SK-N-DZ (cell line): ENCODE measurements at places on chromosomes 16 and 17.
A peak's percentile ranks its signal among the peaks of the same experiment; 100 is the strongest.

DNA sequence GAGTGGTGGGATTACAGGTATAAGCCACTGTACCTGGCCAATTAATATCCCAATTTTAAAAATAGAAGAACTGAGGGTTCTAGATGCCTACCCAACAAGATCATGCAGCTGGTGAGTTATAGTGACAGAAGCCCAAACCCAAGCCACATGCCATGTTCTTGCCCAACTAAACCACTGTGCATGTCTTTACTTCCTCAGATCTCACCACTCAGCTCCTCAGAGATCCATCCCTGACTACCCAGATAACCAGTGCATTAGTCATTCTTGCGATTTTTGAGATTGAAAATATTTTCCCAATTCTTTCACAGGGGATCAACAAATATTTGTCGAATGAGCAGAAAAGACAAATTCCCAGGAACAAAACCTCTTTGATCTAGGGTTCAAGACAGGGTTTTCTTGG, 303.1 kb downstream of the CBLN1 start:
- DNase-seq, result no peak

DNA sequence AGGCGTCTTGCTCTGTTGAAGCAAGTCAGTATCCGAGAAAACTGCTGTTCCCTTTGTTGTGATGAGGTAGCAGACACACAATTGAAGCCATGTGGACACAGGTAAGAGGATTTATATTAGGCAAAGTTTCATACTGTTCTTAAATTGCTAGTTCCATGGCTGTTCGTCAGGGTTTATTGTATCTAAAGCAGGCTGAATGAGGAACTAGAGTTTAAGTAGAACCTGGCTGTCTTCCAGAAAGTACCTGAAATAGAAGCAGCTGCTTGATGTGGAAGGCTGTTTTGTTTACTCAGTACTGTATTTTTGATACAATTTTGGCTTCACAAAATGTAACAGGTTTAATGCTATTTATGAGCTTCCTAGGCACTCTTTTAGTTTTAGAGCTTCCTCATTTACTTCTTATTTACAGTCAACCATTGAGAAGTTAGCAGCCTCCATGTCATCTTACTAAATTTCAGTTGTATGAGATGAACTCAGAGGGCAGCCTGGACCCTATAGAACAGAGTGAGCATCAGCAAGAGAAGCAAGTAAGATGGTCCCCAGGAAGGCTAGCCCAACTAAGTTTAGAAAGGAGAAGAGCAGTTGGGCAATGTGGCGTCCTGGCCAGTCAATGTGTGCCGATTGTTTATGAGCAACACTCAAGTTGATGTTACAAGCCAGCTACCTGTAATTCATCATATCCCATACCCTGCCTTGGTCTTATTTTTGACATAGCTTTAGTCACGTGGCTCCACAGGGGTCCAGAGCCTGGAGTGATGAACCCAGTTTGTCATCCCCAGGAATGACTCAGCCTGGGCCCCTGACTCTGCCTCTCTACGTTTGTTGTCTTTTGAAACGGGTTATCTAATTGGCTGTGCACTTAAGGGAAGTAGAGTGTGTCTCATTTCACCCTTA, 9.7 kb upstream of the ARL2BP start:
- DNase-seq, result no peak

DNA sequence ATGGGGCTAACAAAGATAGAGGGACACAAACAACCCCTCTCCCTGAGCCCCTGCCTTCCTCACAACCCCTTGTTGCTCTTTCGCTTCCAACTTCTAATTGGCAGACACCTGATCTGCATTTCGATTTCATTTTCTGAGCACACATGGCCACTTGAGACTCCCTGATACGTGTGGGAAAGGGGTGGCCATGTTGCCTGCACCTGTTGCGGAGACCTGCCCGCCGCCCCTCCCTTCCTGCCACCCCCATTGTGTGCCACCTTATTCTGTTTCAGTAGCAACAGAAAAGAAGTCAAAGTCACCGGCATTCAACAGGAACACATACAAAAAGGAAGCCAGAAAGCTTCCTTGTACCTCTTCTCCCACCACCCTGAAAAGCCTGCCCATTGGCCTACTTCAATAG, 254.7 kb upstream of the SOX9 start:
- DNase-seq, result no peak

DNA sequence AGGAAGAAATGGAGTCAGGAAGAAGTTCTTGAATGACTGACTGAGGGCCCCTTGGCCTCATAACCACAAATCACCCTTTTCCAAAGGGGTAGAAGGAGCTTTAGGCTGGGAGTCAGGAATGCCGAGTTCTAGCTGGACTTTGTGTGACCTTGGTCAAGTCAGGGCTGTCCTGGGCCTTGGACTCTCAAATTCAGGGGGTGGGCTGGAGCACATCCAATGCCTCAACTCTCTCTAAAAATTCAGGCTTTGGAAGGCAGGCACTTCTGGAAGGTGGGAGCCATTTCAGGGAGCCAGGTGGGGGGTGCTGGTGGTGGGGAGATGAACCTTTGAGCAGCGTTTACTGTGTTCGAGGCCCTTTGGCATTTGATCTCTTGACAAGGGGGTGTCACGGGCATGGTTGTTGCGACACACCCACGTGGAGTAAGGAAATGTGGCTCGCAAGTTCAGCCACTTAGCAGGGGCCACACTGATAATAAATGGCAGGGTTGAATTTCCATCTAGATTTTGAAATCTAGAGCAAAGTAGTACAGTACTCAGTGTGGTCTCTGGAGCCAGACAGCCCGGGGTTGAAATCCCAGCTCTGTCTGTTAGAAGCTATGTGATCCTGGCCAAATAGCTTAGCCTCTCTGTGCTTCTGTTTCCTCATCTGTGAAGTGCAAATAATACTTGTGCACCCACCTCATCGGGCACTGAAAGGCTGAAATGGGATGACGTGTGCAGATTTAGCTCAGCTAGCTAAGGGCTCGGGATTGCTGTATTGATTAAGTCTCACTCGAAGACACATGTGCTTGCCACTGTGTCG, 47.1 kb upstream of the CIBAR2 start:
- no peak for DNase-seq

- DNase-seq, result no peak
These were observed 723.8 kb downstream of the CDH11 start for GRCh38 chr16:64397945-64398508.

- no peak for DNase-seq
These were observed 146.3 kb upstream of the NOG start for GRCh38 chr17:56447171-56447570.

DNA sequence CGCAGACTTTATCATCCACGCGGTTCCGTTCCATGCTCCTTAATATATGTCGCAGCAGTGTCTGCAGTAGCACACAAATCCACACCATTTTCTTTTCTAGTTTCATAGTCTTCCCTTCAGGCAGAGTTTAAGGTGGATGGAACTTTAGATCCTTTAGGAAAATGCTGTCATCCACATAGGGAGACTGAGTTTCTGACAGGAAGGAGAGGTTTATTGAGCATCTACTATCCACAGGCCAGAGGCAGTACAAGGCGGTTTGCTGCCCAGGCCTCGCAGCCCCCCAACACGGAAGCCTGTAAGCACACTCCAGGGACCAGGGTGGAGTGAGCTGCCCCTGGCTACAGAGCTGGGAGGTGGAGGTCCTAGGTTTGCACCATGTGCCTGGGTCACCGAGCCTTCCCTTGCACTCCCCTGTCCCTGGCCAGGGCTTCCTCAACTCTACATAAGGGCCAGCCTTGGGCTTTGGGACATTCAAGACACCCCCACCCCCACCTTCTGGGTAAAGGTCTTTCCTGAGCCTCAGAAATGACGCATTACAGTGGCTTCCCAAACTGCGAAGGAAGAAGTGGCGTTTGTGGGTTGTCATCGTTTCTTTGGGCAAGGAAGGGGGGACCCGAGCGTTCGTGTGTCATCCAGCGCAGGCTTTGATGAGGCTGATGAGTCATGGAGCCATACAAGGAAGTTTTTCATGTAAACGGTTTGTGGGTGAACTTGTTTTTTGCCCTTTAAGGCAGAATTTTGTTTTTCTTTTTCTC, 146.5 kb upstream of the PLCG2 start:
- no peak for DNase-seq

GRCh38 chr17:82775001-82775823, 23.3 kb downstream of the TBCD start:
- peak; percentile 68 for DNase-seq

- DNase-seq, result no peak
These were observed 5.3 kb upstream of the NSMCE1 start for GRCh38 chr16:27273670-27274423.

DNA sequence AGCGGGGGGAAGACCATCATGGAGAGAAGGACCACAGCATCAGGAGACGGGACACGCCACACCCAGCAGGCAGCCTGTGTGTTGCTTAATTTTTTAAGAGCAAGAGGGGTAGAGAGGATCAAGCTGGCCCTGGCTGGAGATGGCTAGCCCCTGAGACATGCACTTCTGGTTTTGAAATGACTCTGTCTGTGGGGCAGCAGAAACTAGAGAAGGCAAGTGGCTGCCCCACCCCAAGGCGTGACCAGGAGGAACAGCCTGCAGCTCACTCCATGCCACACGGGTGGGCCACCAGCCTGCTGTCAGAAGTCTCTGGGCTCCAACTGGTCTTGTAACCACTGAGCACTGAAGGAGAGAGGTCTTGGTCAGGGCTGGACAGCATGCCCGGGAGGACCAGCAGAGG, 75.5 kb downstream of the SOCS1 start:
- DNase-seq, result no peak

- no peak for DNase-seq
These were observed 58.7 kb upstream of the DLX4 start for GRCh38 chr17:49910094-49910857.

- DNase-seq, result no peak
These were observed 193.6 kb downstream of the CCDC182 start for GRCh38 chr17:57551321-57552079.

DNA sequence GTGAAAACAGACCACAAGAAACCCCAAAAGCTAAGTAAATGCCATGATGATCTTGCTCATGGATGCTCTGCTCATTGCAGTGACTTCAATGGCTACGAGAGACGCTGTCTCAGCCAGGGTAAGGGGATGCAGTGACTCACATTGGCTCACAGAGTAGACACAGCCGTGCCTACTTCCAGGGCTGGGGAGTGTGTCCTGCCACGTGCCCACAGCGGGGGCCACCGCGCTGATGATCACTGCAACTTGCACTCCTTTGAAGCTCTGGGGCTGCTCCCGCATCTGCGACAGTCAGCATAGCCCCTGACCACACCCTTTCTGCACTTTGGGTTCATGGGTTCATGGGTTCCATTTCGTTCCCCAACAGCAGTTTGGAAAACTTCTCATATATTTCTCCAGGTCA, 231.4 kb upstream of the RPL38 start:
- DNase-seq, result no peak

GRCh38 chr17:81821603-81822311, 11.3 kb downstream of the MCRIP1 start:
- DNase-seq, result peak; percentile 73

DNA sequence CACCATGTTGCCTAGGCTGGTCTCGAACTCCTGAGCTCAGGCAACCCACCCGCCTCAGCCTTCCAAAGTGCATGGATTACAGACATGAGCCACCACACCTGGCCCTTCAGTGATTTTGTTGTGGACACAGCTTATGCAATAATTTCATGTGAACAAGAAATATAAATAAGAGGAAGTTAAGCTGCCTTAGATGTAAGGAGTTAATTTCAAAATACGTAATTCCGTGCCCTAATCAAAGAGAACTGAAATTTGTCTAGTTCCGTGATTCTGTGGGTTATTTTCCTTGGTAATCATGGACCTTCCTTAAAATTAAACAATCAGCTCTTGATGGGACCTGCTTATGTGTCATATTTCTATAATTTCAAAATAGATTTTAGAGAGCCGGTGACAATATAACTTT, 11.9 kb downstream of the TVP23A start:
- DNase-seq, result no peak

DNA sequence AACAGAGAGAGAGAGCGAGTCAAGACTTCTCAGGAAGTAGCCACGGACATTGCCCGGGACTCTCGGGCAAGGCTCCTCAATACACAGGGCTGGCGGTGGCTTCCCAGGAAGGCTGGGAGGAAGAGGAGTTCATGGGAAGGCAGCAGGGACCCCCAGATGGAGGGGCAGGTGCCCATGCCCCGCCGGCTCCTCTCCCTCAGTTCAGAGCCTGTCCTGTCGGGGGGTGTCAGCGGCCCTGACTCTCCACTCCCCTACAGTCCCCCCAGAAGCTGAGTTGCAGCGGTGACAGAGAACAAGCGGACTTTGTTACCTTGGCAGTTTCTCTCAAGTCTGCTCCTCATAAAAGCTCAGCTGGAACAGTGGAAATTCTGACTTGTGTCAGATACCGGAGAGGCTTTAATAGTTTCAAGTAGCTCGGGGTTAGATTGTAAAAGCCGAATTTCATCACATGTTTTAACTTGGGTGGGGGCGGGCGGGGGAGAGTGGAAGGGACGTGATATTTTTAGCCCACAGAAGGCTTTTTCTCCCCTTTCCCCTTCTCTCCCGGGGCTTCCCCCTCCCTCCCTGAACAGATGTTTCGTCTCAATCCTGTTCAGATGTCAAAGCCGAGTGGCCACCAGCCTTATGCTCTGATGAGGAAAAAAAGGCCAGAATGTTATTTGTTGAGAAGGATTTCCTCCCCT, 65.2 kb downstream of the NKD1 start:
- DNase-seq, result no peak

DNA sequence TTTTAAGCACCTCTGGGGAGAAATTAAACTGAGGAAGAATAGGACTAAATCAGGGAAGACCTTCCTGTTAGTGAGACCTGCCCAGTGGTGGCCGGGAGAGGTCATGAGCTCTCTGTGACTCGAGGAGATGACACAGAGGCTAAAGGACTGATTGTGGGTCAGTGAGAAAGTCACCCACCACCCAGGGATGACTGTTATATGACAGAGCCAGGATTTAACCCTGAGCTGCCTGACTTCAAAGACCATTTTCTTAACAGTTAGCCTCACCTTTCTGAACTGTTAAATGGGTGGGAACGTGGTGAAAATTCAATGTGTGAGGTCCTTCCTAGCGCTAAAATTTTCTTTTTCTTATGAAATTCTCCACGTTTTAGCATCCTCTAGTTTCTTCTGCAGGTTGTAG, 72.5 kb downstream of the WSB1 start:
- DNase-seq, result no peak

DNA sequence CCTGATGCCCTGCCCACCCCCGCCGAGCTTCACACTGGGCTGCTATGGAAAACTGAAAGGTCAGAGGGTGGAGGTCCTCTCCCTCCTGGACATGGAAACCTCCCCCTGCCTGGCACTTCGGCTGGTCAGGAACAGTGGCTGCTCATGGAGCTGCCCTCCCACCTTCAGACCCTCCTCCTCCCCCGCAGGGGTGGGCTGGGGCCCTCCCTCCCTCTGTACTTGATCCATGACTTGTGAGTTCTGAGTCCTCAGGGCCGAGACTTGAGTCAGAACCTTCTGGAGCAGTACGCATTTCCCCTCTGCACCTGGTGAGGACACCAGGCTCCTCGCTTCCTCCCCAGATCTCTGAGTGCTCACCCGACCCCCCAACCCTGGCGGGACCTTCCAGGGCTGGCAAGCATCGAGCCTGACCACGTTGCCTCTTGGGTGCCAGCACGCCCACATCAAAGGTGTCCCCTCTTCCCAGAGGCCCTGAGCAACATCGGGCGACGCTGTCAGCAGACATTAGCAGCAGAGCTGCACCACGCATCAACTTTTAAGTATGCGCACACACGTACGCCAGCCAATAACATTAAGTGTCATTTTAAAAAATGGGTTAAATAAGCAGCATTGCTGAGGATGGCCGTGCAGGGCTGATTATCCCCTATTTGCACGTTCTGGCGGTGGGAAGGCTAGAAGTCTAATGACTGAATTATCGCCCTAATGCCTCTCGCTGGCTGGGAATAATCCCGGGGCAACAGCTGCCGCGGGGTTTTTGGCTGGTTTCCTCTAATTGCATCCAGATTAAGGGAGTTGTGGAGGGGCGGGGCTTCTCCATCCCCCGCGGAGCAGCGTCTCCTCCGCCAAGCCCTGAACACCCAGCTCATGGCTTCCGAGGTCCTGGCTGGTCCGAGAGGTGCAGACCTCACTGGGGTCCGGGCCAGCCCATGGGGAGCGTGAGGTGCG, 98.0 kb downstream of the TBC1D16 start:
- DNase-seq, result no peak
